ENCODE measurements at places on chromosomes 6 and 20.

- DNase-seq = no peak
Measured at GRCh38 chr6:38062066-38062465, 242.5 kb downstream of the ZFAND3 start.

GRCh38 chr6:11078266-11078665 is 15.4 kb upstream of the SMIM13 start:
- no peak for DNase-seq

GRCh38 chr20:45911486-45912343 is at the start of gene PLTP:
Gene PLTP (minus strand): TSS chr20:45912155. CDS start chr20:45911452, 703 bp downstream.
- DNase-seq = peak; percentile 36

DNA sequence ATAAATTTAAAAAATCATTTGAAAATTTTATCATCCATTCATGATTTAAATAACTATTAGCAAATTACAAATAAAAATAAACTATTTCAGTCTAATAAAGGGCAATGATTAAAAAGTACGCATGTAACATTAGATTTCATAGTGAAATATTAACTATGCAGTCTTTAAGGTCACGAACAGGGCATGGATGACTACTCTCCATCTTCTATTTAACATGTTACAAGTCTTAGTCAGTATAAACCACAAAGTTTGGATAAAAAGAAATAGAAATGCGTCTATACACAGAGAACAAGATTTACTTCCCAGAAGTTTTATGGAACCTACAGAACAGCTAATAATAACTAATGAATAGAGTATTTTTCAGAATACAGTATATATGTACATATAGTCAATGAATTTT is 1016.0 kb downstream of the EYS start:
- DNase-seq = no peak

- no peak for DNase-seq
Measured at GRCh38 chr20:37475252-37475651, 45.8 kb upstream of the NNAT start.

DNA sequence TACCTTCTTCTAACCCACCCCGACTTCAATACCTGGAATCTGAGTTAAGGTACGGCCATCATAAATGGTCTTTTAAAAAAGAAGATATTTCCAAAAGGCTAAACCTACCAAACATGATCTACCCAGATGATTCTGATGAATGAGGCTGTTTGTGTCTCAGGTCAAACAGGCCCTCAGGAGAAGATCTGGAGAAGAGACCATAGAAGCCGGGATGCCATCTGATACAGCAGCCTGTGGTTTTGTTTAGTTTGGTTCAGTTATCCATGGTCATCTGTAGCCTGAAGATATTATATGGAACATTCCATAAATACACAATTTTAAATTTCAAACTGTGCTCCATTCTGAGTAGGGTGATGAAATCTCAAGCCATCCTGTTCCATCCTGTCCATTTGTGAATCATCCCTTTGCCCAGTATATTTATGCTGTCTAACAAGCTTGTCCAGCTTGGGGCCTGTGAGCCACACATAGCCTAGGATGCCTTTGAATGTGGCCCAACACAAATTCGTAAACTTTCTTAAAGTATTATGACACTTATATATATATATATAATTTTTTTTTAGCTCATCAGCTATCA is 4.0 kb upstream of the CAP2 start:
- no peak for DNase-seq

- DNase-seq = no peak
Measured at GRCh38 chr20:13784271-13784892, 337 bp downstream of the ESF1 start.

DNA sequence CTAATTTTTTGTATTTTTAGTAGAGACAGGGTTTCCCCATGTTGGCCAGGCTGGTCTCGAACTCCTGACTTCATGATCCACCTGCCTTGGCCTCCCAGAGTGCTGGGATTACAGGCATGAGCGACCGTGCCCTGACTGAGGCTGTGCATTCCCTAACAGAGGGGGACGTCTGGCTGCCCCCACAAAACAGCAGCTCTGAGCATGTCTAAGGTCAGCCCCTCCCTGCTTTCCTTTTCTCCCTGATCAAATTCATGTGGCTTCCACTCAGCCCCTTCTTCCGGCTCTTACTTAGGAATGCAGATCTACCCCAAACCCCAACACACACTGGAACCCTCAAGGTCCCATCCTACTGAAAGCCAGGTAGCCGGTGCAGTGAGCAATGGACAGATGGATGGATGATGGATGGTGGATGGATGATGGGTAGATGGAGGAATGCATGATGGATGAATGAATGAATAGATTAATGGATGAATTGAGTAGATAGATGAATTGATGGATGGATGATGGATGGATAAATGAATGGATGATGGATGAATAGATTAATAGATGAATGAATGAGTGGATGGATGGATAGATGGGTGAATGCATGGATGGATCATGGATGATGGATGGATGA is 91.5 kb upstream of the BHLHE23 start:
- no peak for DNase-seq

DNA sequence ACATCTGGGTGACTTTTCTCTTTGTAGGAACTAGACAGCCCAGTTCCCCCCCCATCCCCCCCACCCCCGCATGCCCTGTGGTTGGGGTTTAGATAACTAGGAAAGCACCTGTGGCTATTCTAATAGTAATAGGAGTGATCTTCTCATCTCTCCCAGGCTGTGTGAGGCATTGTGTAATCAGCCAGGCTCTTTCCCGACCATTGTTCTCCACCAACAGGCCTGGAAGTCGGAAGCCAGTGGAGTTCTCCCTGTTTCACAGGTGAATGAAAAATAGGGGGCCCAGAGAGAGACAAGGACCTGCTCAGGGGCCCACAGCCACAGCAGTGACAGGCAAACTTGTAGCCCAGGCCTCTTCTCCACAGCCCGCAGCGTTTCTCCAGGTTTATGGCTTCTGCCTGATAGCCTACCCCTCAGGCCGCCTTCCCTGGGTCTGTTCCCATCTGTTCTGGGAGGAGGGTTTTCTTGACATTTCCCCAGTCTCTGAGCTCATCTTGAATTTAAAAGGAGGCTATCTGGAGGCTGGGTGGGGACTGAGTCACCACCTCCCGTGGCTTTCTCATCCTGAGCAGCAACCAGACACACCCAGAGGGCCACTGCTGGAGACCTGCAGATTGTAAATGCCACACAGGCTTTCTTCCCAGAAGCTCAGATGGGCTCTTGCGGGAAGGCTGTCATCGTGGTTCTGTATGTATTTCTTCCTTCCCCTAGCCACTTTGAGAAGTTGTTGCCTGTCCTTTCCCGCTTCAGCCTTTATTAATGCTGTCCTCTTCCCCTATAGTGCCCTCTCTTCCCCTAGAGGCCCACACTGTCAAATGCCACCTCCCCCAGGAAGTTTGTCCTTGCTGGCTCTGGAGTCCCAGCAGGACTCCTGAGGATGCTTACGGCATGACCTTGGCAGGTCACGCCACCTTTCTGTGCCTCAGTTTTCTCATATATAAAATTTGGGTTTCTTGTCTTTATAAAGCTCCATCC is 75.9 kb upstream of the MYL9 start:
- peak; percentile 69 for DNase-seq

- DNase-seq = no peak
Measured at GRCh38 chr6:100119261-100119660, 125.2 kb upstream of the MCHR2 start.

GRCh38 chr20:6974838-6975237 is 207.4 kb downstream of the BMP2 start:
- no peak for DNase-seq

- DNase-seq = peak; percentile 23
Measured at GRCh38 chr6:13635948-13636658, 21.0 kb downstream of the NOL7 start.

DNA sequence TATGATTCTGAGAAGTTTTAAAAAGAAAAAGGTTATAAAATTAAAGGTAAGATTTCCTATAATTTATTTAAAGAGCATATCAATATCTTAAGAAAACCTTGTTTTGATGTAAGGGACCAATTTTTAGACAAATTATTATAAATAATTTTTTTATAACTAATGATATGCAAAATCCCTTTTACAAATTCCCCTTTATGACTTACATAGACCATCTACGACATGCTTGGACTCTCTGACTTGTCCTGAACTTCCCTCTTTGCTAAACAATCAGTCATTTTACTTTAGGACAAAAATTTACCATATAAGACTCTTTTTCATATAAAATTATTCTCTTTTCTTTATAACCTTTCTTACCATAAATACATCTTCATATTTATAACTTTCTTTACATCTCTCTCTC is 15.3 kb upstream of the ANGPT4 start:
- DNase-seq = no peak

- peak; percentile 51 for DNase-seq
Measured at GRCh38 chr6:34792605-34793500, 970 bp downstream of the BLTP3A start.

- DNase-seq = no peak
Measured at GRCh38 chr6:39224011-39224410, 5.3 kb downstream of the KCNK5 start.

GRCh38 chr20:25549843-25550477 is 35.4 kb downstream of the NINL start:
- DNase-seq = no peak

DNA sequence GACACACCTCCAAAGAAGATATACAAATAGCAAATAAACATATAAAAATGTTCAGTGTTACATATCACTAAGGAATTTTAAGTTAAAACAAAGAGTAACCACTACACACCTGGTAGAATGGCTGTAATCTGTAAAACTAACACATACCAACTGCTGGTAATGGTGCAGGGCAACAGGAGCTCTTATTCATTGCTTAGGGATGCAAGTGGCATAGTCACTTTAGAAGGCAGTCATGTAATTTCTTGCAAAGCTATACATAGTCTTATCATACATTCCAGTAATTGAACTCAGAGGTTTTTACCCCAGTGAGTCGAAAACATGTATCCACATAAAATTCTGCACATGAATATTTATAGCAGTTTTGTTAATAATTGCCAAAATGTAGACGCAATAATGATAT is 906.8 kb upstream of the CITED2 start:
- DNase-seq = no peak

DNA sequence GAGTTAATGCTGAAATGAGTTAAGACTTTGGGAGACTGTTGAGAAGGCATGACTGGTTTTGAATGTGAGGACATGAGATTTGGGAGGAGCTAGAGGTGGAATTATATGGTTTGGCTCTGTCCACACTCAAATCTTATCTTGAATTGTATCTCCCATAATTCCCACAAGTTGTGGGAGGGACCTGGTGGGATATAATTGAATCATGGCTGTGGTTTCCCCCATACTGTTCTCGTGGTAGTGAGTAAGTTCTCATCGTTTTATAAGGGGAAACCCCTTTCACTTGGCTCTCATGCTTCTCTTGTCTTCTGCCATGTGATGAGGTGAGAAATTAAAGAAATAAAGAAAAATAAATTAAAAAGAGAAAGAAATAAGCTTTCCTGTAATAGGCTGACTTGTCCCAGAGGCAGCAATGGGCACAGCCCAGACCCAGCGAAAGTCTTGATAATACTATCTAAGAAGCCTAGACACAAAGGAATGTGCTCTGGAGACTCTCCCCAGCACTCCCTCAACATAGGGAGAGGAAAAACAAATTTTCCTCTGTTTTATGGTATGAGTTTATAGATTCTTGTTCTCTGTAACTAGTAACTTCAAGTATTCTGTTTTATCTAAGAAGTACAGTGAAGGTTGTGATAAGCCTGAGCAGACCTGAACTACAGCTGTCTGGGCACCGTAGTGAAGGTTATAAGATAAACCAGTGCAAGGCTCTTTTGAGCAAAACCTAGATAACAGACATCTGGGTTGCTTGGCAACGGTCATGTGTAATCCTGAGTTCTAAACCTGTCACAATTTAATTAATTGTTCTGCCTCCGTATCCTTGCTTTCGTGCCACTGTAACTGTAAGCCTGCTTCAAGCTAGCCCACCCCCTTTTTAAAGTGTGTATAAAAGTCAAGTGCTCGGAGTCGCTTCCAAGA is 88.9 kb upstream of the ECI2 start:
- DNase-seq = no peak

DNA sequence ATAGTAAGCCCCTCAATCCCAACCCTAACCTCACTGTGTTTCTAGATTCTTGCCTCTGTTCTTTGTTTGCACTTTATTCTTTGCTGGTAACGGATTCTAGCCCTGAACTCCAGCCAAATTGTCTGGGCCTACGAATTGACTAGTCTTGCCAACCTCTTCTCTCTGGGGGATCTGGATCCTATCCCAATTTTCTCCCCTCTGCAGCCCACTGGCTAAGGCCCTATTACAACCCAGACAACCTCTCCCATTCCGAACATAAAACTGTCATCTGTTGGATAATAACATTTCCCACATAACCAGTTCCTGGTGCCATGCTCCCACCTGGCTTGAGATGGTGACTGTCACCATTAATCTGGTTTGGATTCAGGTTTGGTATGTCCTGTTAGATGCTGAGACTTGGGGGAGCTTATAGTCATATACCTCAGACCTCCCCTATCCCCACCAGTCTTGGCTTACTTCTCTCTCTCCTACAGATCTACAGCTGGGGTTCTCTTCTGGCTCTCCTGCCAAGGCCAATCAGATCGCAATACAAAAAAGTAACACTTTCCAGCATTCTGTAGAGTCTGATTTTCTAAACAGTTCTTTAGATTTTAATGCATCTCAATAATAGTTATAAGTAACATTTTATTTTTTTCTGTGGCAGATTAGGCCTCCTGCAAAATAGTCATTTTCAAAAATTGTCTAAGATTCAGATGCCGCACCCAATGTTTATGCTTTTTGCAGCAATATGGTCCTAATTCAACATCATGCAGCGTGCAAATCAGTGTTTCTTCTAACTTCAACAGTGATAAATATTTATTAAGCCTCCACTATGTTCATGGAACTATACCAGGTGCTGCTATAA is 29.8 kb upstream of the AHI1 start:
- no peak for DNase-seq

- peak; percentile 69 for DNase-seq
Measured at GRCh38 chr20:53708129-53708968, 114.7 kb upstream of the ZNF217 start.

GRCh38 chr6:107714104-107714503 is 110.0 kb downstream of the SCML4 start:
- no peak for DNase-seq

DNA sequence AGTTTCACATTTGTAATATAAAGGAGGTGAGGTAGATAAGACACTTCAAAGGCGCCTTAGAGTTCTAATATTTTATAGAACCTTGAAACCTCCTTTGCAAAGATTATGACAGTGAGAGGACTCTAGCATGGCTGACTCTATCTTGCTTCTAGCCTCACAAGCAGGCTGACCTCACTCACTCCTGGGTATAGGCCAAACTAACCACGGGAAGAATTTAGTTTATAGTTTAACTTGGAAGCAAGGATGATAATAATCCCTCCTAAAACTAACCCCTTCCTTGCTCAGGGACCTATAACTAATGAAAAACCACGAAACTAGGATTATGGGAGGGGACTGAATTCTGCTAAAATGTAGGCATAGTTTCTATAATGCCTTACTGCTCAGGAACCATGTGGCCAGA is 84.3 kb downstream of the FILIP1 start:
- DNase-seq = no peak

- no peak for DNase-seq
Measured at GRCh38 chr6:163259689-163260088, 154.8 kb upstream of the QKI start.

DNA sequence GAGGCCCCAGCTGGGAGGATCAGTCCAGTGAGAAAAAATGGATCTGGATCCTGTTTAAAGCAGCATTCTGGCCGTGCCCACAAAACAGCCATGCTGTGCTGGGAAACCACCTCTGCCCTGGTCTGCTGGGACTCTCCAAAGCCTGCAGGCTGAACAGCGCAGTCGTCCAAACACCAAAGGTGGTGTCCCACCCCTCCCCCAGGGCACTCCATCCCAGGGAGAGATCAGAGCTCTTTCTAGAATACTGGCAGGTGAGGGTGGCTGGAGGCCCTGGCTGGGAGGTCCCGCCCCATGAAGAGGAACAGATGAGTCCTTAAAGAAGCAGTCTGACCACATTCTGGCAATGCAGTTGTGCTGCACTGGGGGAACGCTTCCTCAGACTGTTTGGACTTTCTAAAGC is 84.6 kb downstream of the MRAP2 start:
- no peak for DNase-seq
